Daoy (cell line): ENCODE measurements at places on chromosomes 5 and 9. TPM values are rescaled to one million over a fixed set of nuclear protein-coding genes. Genes with fewer than 3 reads are reported as not detected.

GRCh38 chr5:66821688-66822429 is 225.7 kb downstream of the MAST4 start:
- DNase-seq = no peak

GRCh38 chr9:128206916-128207910 is 4.0 kb downstream of the DNM1 start:
- DNase-seq = no peak

GRCh38 chr5:169873642-169874041 is 106.7 kb downstream of the INSYN2B start:
- no peak for DNase-seq

DNA sequence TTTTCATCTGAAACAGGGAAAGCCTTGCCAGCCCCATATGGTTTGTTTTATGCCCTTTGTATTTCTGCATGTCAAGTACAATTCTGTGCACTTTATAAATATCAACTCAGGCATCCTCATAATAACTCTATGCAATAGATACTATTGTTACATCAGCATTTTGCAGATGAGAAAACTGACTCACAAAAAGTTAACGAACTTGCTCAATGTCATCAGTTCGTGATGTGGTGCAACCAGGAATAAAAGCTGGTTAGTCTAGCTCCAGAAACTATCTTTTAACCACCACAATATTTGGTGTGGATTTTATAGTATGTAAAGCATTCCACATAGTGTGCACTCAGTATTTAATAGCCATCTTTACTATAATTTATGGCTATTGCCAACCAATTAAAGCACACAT is 134.9 kb downstream of the MRPS30 start:
- DNase-seq = no peak

The GABRA6 gene
- not detected in 2 replicates for total RNA-seq

The PRR16 gene
- total RNA-seq = 1.3 and 3.3 TPM in 2 replicates

The SMIM27 gene
- total RNA-seq = 4.6 and 11.9 TPM in 2 replicates
